HS-5 (cell line): ENCODE measurements at places on chromosomes 5 and 9.

- DNase-seq = no peak
Measured at GRCh38 chr9:126500600-126501382, 112.9 kb upstream of the LMX1B start.

DNA sequence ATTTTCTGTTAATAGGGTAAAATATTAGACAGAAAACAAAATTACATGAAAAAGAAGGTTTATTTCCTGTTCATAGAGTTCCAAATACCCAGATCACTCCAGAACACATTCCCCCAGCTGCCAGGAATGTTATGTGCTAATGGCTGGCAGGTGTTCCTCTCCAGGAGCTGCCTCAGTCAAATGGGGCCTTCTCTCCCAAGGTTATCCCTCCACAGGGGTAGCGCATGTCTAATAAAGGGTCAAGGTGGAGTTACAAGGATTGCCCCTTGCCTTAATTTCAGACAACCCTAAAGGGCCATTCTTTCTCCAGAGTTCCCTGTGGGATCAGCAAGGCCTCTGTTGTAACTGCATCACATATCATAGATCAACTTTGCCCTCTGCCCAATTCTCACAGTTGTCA is 148.6 kb upstream of the PLPPR1 start:
- no peak for DNase-seq

DNA sequence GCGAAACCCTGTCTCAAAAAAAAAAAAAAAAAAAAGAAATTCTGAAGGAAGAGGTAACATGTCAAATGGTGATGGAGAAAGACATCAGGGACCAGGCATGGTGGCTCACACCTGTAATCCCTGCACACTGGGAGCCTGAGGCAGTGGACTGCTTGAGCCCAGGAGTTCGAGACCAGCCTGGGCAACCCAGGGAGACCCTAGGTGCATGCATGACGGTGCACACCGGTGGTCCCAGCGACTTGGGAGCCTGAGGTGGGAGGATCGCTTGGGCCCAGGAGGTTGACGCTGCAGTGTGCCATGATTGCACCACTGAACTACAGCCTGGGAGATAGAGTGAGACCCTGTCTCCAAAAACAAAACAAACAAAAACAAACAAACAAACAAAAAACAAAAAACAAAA is 1.8 kb downstream of the ISCA1 start:
- DNase-seq = no peak

DNA sequence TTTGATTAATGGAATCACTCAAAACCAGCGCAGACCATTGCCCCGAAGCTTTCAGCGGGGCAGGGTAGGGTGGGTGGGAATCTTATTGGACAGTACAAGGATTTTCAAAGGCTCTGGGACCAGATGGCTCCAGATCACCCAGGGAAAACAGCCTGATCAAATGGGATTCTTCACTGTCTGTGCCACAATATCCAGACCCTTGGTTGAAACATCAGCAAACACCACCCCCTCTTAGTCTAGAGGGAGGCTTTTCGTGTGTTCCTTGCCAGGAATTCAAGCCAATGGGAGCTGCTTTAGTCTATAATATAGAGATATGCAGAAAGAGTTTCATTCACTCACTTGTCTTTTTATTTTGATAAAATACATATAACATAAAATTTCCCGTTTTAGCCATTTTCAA is 1.7 kb downstream of the GFI1B start:
- no peak for DNase-seq

GRCh38 chr9:120710110-120710981 is 3.9 kb downstream of the MEGF9 start:
- peak; percentile 42 for DNase-seq

- DNase-seq = no peak
Measured at GRCh38 chr9:91207729-91208418, 153.8 kb downstream of the AUH start.

GRCh38 chr9:84932915-84933527 is 263.5 kb downstream of the NTRK2 start:
- DNase-seq = no peak

DNA sequence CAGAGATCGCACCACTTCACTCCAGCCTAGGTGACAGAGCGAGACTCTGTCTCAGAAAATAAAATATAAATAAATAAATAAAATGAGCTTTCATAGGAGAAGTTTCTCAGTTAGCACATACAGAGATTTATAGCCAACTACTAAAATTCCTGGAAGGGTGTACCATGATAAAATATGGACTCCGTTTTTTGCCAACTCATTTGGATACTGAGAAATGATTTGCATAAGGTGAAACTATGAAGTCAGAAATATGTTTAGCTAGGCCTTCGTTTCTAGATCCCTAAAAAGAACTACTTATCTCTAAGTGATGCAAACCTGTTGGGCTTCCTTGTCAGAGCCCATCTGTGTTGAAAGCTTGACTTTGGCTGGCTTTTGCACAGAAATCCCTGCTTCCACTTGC is 56.9 kb upstream of the SLC1A1 start:
- DNase-seq = no peak

- DNase-seq = peak; percentile 33
Measured at GRCh38 chr5:149268928-149269557, 2.6 kb upstream of the AFAP1L1 start.

DNA sequence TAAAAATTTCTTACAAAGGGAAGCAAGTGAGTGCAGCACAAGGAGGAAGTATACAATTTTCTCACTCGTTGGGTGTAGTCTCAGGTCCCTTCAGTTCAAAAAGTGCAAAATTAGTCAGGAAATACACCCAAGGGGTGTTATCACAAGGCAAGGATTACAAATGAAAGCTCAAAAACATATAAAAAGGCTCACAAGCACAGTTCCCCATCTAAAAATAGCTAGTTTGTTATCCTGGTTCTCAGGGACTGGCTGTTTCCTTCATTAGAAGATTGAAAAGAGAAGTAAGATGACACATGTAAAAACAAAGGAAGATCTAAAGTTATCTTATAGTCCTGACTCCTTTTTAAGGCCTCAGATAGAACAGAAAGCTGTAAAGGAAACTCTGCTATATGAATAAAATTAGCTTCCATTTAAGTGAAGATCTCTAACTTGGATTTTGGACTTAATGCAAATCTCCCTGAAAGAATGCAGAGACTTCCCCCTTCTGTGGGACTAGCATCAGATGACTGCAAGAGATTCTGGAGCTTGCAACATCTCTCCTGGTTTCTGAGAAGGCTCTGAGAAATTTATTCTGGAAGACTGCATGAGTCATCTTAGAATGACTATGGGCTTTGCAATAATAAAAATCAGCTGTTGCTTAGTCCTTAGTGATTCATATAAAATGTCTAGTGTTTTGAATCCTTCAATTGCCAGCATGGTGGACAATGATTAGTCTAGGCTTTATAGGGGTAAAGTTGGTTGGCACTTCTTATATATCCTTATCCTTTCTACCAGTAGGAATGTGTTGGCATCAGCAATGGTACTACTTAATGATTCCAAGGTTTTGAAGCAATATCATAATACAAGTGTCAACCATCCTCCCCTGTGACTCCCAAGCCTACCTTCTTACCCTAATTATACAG is 25.4 kb downstream of the DAB2 start:
- peak; percentile 99 for DNase-seq

- no peak for DNase-seq
Measured at GRCh38 chr9:127175764-127176163, 53.3 kb upstream of the ANGPTL2 start.

- DNase-seq = no peak
Measured at GRCh38 chr5:119293516-119293829, 62.3 kb upstream of the TNFAIP8 start.

DNA sequence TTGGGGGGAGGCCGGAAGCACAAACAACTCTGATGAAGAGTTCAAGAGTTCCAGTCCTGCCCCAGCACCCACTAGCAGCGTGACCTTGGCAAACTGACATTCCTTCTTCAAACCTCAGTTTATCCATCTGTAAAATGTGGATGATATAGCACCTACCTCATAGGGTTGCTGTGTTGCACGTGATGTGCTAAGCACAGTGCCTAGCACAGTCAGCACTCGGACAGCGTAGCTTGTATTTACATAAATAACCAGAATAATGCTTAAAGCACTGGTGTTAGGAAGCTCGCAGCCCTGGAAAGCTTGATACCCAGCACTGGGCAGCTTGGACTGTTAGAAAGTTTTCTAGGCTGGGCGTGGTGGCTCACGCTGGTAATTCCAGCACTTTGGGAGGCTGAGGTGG is 5.1 kb downstream of the PKN3 start:
- no peak for DNase-seq

DNA sequence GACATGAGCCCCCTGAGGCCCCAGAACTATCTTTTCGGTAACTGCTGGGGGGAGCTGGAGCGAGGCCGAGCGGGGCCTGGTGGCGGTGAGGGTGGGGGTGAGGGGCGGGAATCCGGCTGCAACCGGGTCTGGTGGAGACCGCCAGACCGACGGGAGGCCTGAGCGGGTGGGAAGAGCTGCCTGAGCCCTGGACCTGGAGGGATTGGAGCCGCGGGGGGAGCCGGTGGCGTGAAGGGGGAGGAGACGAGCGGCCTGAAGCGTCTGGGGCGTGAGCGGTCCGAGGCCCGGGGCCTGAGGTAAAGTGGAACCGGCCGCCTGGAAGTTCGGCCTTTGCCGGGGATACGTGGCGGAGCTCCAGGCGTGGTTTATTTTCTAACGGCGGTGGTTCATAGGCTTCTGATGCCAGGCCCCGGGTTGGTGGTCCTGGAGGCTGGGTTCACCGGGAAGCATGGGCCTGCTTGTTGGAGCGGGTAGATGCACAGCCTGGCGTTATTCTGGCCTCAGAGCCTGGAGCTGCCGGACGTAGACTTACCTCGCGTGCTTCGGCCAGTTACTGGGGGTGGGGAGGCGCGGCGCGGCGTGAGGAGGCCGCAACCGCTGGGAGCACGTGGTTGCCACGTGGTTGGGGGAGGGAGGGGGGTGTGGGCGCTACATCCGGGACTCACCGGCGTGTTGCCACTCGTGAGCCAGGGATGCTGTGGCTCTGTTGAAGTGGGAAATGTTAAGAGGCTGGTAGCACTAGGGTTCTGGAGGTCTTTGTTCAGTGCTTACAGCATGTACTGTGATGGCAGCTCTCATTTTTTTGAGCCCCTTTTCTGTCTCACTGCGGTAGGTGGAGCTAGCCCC is 544 bp downstream of the NPM1 start:
- DNase-seq = peak; percentile 46

- DNase-seq = peak; percentile 99
Measured at GRCh38 chr5:14105718-14106410, 37.3 kb upstream of the TRIO start.

DNA sequence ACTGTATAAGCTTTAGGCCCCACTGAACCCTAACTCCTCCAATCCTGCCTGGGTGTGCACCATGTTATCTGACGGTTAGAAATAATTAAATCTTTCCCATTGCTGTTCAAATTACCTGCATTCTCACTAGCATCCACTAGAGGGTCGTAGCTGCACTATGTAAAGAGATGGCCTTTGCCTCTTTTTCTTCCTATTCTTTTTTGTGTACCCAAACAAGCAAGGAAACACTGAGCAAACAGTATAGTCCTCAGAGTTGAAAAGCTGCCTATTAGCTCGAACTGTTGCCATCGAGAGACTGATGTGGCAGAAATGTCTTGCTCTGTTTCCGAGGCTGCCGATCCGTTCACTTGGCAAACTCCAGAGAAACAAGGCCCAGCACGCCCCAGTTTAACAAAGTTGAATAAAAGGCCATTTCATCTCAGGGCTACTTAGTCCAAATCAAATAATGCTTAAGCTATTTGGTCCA is 163.8 kb upstream of the TRPM3 start:
- DNase-seq = peak; percentile 36

GRCh38 chr9:34796924-34797323 is 87.0 kb upstream of the CCL21 start:
- no peak for DNase-seq

DNA sequence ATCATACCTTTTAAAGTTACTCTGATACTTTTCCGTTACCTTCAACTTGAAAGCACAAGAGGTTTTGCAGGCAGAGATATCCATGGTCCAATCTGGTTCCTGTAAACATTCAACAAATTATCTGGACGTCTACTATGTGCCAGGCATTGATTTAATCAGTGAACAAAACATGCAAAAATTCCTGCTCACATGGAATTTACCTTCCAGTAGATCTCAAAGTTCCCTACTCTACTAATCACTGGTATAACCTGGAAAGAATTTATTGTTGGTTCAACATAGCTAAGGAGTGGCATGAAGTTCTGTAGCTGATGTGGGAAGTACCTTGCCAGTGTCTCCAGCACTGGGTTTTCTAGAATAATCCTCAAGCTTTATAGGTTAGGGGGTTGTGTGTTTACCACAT is 9.8 kb downstream of the OCLN start:
- DNase-seq = no peak

DNA sequence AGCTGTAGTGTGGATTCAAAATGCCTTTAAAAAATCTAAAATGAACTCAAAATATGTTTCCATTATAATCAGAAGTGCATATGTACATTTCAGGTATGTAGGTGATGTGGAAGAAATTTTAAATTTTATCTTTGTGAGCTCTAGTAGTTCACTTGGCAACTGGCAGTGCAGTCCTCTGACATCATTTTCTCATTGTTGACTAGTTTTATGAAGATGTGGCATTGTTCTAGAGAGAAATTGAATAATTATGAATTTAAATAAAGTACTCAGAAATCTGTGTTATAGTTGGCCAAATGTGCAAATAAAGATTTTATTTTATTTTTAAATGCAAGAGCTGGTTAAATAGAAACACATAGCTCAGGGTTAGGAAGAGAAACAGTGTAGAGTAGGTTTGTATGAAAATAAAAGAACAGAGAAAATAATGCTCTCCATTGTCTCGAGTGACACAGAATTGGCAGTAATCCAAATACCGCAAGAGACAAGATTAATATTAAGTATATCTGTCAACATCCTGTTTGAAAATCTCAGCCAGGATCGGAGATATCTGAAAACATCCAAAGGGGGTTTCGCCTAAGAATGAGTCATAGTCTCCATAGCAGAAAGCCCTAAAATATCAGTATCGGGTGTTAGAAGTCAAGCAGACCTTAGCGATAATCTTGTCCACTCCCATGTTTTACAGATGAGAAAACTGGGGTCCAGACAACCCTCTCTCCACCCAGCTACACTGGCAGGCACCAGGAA is 189.4 kb downstream of the CCDC192 start:
- no peak for DNase-seq

GRCh38 chr9:85723215-85723614 is 18.5 kb downstream of the AGTPBP1 start:
- DNase-seq = no peak

DNA sequence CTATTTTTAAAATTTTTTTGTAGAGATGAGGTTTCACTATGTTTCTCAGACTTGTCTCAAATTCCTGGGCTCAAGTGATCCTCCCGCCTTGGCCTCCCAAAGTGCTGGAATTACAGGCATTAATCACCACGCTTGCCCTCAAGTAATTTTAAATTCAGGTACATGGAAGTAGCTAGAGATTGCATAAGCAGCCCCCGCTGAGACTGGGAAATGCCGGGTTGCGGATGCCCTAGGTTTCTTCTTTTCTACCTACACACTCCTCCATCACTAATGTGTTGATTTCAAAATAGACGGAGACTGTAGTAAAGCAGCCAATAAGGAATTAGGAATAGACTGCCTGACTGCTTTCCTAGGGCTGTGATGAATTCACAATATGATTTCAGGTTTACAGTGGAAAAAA is 202.4 kb downstream of the FANCC start:
- no peak for DNase-seq

GRCh38 chr5:53749621-53750020 is 189.2 kb downstream of the NDUFS4 start:
- no peak for DNase-seq
